ENCODE measurements at places on chromosomes 11 and 22. TPM values are rescaled to one million over a fixed set of nuclear protein-coding genes. Genes with fewer than 3 reads are reported as not detected.

Gene MS4A15
- not detected for total RNA-seq

Gene RIC3
- 23.8 TPM for total RNA-seq

Gene FOLH1
- 42.6 TPM for total RNA-seq

Gene FGF19
- total RNA-seq = 362 TPM

Gene UBQLNL
- 0.69 TPM for total RNA-seq

Gene ARHGAP8
- 46.7 TPM for total RNA-seq

Gene GRIK4
- 2.9 TPM for total RNA-seq

Gene PDGFD
- 37.6 TPM for total RNA-seq

Gene OR8B8
- not detected for total RNA-seq

Gene NNMT
- 49.6 TPM for total RNA-seq

Gene CCDC188
- 0.83 TPM for total RNA-seq

All from mucosa of gallbladder (tissue), 1 donor.